AG09319 (cell line): ENCODE measurements at places on chromosomes 1 and 21.

DNA sequence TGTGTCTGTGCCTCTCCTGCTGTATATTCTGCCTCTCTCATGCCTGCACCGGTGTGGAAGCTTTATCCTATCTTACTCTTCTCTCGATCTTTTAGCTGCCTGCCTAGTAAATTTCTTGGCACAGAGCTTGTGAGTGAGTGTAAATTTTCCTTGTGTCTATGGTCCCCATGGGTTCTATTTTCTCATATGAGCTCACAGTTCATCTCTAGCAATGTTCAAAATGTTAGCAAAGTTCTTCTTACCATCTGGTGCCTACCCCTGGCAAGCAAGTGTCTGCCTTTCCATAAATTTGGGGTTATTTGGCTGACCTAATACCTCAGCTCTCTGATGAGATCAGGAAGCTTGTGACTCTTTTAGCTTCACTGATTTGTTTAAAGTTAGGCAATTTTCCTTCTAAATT is 572.1 kb upstream of the BRINP3 start:
- DNase-seq = no peak

GRCh38 chr21:25304611-25305010 is 302.7 kb downstream of the MRPL39 start:
- DNase-seq = no peak

DNA sequence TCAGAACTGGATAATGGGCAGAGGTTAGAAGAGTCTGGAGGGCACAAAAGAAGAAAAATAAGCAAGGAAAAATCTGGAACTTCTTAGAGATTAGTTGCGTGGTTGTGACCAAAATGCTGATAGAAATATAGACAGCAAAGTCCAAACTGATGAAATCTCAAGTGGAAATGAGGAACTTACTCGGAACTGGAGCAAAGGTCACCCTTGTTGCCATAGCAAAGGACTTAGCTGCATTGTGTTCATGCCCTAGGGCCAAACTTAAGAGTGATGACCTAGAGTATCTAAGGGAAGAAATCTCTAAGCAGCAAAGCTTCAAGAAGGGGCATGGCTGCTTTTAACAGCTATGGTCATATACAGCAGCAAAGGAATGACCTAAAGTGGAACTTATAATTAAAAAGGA is 180.0 kb downstream of the TTLL7 start:
- DNase-seq = peak; percentile 60

DNA sequence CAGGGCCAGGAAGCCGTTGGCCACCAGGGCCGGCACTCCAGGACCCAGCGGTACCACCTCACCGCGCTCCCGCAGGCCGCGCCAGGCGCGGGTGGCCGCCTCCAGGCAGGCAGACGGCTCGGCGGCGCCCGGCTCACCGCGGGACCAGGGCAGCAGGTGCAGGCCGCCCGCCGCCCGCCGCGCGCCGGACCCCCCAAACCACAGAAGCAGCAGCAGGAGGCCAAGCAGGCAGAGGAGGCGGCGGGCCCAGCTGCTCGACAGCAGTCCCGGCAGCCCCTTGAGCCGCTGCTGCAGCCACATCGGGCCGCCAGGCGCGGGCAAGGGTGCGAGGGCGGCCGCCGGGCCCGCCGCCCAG is 312 bp downstream of the KIAA2013 start:
- no peak for DNase-seq

DNA sequence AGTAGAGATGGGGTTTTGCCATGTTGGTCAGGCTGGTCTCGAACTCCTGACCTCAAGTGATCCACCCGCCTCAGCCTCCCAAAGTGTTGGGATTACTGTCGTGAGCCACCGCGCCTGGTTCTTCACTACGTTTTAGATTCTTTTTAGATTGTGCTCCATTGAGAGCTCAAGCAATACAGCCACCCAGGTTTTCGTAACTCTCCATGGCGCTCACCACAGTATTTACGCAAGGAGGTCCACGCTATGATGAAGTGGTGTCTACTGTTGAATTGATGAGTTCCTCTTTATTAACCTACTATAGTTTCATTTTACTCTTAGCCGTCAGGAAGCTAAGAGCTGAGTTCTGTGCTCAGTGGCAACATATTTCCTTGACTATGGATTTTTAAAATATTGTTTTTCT is 1.8 kb upstream of the KIF1B start:
- no peak for DNase-seq

GRCh38 chr1:14944471-14944985 is 209.0 kb upstream of the TMEM51 start:
- DNase-seq = no peak

DNA sequence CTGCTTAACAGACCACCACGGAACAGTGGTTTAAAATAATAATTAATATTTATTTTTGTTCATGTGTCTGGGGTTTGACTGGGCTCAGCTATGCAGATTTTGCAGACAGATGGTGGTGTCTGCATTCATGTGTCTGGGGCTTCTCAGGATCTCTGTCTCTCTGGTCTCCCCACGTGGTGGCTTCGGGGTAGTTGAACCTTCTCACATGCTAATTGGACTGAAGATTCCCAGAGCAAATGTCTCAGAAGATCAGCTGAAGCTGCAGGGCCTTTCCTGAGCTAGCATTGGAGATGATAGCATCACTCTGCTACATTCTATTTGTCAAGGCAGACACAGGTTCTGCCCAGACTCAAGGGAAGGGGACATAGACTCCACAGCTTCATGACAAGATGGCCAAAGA is 109.1 kb upstream of the DNAH14 start:
- DNase-seq = no peak

DNA sequence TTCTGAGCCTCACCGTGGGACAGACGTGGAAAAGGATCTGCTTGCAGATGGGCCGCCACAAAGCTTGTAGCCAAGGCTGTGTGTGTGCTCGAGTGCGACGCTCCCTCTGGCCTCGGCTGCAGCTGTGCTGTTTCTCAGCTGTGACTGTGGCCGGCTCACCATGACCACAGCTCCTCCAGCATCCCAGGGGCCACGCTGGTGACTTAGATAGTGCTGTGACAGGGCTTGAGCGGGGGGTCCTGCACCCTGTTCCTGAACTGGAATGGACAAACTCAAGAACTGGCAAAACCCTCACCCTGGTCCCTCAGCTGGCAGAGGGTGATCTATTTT is 17.4 kb upstream of the ACTRT2 start:
- no peak for DNase-seq

GRCh38 chr21:44440241-44441040 is 14.9 kb upstream of the LRRC3 start:
- no peak for DNase-seq

DNA sequence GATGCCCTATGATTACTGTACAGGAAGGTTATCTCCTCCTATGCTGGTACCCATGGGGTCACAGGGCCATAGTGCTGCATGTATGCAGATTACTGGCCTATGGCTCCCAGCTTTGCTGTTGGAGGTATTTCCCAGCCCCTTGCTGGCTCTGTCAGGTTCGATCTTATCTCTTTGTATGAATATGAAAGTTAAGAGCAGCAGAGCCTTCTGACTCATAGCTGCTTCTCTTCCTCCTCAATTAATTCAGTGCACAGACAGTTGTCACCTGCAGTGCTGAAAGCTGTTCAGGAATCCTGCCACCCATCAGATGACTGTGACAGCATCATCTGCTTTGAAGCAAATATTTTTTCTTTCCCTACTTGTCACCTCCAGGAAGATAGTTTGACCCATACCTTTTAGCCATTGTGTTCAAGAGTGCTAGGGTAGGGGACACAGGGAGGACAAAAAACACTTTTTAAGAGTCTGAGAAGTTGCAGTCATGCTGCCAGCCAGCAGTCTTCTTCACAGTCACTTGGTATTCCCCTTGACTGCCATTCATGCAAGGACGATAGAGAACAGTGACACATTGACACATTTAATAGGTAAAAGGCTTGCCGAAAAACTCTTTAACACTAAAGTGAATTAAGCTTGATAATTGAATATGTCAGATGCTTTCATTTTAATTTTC is 73.1 kb downstream of the KIF1B start:
- no peak for DNase-seq

GRCh38 chr1:182611787-182612186 is 7.6 kb upstream of the RGS16 start:
- no peak for DNase-seq

GRCh38 chr1:234854645-234855039 is 244.7 kb upstream of the IRF2BP2 start:
- no peak for DNase-seq

DNA sequence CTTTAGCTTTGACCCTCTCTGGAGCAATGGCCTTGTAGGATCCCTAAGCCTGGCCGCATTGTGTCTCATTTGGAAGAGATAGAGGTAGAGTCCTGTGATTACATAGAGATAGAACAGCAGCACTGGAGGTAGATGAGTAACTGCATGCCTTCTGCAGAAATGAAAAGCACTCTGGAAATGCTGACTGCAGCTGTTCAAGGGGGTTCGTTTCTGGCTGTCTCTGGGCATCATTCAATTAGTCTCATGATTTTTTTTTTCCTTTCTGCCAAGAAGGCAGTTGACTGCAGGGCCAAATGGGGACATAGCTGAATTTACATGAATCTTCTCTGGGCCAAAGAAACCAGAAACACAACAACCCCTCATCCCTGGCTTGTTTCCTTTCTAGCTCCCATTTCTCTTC is 28.1 kb upstream of the SNX27 start:
- no peak for DNase-seq

DNA sequence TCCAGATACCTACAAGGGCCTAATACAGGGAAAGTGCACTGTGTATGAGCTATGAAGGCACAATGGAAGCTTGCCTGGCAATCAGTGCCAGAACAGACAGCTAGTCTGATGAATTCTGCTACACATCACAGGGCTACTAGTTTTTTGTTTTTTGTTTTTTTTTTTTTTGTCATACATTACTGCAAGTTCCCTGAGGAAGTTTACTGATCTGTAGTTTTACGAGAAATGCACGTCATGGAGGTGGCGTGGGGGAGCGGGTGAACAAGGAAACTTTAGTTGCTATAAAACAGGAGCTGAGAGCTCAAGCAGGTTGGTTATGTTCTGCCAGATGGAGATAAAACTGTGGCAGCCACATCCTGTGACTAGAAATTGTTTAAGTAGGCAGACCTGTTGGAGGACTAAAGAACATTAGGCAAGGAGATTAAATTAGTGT is 17.7 kb downstream of the PTPRC start:
- DNase-seq = no peak

DNA sequence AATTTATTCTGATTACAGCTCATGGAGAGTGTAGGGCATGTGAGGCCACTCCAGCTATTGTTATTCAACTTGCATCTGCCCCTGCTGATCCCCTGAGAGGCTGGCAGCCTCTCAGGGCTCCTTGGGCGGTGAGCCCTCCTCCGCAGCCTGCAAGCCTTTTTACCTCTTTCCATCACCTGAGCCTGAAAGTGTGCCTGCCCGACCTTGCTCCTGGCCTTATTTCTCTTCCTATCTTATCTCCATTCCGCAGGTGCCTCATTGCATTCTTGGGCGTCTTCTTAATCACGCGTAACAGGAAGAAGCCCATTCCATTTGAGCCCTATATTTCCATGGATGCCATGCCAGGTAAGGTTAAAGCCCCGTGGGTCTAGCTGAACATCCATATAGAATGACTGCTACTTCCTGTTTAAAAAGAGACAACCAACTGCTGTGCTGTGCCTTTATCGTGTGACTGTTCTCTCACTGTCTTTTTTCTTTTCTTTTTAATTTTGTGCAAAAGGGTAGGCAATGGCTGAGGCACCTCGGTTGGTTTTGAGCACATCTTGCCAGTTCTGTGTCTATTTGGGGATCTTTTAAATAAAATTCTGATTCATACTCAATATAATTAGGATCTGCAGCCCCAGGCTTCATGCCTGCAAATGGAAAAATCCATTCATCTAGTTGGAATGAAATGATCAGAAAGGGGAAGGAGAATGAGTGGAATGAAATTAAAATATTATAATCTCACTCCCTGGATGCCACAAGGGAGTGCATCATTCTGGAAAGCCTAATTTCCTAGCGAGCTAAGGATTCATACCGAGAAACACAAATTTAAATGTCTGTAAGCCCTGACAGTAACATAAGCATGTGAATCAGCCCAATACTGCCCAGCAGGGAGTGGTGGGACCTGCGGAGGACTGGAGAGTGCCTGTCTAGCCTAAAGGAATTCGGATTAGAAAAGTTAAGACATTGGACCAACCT is 38.6 kb upstream of the RCAN3 start:
- no peak for DNase-seq

GRCh38 chr21:35441868-35442582 is 392.9 kb upstream of the RUNX1 start:
- DNase-seq = no peak

- DNase-seq = no peak
Observed at GRCh38 chr1:110040548-110040947, 6.1 kb downstream of the STRIP1 start.

DNA sequence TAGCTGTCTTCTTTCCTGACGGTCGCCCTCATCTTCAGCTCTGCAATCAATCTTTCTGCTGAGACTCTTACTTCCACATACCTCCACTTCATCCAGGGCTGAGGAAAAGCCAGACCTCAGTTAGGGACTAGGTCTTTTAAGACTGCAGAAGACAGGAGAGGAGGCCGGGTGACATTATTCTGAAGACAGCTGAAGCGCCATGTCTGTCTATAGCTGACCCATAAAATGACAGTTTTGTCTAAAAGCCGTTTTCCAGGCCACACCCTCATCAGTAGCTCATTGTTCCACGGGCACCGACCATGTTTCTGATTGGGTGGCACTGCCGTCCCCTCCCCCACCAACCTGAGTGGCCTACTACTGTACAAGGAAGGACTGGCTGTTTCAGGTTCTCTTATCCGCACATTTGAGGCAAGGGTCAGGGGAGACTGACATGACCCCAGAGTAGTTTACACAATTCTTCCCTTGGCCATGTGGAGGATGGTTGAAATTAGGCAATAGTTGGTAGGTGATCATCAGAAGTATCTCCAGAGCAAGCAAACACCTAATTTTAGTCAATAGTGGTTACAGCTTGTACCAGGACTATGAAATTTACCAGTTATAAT is at the start of gene ADCY10:
Gene ADCY10 (minus strand): TSS at position 240 of the 602 bp plus-strand sequence. CDS start 8,994 bp downstream, outside the sequence.
- no peak for DNase-seq

DNA sequence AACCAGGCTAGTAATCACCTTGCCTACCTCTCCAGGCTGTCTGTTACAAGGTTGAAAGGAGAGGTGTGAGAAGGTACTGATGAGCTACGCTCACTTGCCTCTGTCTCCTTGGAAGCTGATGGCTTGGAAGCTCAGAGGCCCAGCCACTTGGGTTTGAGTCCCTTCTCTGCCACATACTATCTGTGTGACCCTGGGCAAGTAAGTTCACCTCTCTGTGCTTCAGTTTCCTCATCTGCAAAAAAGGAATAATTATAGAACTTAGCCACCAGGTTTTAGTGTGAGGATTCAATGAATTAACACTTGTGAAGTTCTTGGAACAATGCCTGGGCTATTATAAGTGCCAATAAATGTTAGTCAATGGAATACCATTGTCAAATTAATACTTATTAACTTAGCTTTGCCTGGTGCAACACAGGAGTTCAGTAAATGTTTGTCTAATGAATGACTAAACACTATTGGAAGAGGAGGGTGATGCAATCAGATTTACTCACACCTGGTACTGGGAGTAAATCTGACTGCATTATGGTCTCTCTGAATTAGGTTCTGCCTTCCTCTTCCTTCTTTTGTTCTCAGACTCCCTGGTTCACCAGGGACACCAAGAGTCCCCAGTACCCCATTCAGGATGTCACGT is 55.5 kb downstream of the TRABD2B start:
- no peak for DNase-seq

GRCh38 chr1:202580619-202581018 is 129.6 kb downstream of the SYT2 start:
- no peak for DNase-seq
